Brain (organoid and tissue), 16 donors: ENCODE measurements at places on chromosomes 12 and 14.

DNA sequence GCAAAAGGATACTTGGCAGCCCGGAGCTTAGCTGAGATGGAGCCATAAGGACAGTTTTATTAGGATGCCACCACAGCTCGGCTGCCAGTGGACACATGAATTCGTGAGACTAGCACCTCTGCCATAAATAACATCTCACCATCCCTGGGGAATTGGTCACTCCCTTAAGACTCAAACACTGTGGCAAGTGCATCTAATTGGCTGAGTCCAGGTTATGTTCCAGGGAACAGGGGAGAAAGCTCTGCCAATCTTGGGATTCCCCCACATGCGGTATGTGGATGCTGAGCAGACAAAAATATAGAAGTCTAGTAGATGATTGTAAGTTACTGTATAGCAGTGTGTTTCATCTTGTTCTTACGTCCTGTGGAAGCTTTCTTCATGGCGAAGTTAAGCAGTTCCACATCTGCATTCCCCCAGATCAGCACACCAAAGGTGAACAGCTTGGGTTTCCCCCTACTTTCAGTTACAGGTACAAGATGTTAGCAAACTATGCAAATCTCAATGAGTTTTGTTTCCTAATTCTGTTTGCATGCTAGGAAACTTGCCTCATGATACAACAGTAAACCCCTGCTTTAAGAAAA lies 131.1 kb downstream of the ETV6 start:
- DNase-seq, result no peak

- no peak for DNase-seq
Measured at GRCh38 chr14:93047661-93048060, 68.1 kb downstream of the ITPK1 start.

GRCh38 chr14:37035401-37035800 lies 137.0 kb downstream of the SLC25A21 start:
- DNase-seq, result no peak

GRCh38 chr14:104420990-104421389 lies 158.6 kb upstream of the C14orf180 start:
- no peak for DNase-seq

DNA sequence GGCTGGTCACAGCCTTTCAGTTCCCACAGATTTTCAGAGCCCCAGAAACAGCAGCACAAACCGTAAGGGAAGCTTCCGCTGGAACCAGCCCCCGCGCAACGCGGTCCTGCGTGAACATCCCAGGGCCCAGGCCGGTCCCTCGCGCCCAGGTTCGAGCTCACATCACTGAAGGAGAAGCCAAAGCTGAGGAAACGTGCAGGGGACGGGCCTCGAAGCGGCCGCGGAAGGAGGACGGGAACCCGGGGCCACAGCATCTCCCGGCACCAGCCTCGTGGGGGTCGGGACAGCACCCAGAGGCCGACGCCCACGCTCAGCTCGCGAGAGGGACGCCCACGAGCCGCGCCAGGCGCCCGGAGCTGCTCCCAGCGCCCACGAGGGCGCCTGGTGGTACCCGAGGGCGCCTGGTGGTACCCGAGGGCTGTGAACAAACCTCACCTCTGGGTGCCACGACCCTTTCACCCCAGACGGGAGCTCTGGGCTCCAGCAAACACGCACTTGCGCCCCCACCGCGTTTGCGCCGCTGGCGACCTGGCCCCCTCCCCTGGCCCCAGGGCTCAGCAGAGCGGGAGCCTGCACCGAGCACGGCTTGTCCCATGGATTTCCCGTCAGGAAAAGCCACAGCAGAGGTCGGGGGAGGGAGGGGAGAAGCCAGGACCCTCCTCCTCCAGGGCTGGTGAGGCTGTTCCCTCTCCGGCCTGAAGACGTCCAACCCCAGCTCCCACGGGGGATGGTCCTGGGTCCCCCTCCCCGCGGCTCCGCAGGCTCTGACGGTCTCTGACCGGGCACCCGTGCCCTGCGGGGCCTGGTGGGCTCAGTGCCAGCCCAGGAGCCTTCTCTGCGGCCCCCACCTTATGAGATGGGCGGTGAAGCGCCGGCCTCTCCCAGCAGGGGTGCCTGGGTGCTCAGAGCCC lies 6.9 kb downstream of the LRCOL1 start:
- DNase-seq, result no peak

DNA sequence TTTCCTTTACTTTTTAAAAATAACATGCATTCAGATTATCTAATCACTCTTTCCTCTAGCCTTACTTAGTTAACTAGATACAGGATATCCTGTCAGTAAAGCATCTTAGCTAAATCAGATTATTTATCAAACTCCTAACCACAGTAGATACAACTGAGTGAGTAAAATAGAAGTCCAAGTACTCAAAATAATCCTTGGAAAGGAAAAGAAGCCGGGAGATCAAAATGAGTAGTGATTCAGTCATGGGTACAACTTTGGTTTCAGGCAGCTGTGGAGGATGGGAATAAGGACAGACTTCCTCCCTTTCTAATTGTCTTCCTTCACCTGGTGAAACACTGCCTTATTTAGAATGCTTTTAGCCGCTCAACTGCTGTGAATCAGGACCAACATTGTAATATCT lies 29.4 kb downstream of the GNG2 start:
- DNase-seq, result no peak

GRCh38 chr12:49230805-49231194 lies 34.1 kb upstream of the TUBA1C start:
- DNase-seq, result no peak
